Activated effector memory CD4-positive, alpha-beta T cell treated with Interleukin-2 at 50 U/mL for 16 hours (primary cell): ENCODE measurements at places on chromosomes 5 and 9.

DNA sequence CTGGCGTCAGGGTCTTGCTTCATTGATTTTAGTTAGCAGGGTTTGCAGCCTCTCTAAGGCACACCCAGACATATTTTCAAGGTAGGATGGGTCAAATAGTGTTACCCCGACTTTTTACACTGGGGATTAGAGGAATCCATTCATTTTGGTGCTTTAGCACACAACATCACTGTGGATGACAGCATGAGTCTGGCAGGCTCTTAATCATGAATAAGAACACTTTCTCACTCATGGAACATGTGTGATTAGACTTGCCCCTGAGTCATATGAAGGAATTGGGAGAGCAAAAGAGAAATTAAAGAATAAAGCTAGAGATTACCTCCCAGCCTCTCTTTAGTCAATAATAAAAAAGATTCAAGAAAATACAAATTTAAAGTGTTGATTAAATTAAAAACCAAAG, 175.6 kb downstream of the SEMA5A start:
- DNase-seq: no peak

- DNase-seq: no peak
Observed at GRCh38 chr9:87406543-87407166, 91.0 kb upstream of the DAPK1 start.

DNA sequence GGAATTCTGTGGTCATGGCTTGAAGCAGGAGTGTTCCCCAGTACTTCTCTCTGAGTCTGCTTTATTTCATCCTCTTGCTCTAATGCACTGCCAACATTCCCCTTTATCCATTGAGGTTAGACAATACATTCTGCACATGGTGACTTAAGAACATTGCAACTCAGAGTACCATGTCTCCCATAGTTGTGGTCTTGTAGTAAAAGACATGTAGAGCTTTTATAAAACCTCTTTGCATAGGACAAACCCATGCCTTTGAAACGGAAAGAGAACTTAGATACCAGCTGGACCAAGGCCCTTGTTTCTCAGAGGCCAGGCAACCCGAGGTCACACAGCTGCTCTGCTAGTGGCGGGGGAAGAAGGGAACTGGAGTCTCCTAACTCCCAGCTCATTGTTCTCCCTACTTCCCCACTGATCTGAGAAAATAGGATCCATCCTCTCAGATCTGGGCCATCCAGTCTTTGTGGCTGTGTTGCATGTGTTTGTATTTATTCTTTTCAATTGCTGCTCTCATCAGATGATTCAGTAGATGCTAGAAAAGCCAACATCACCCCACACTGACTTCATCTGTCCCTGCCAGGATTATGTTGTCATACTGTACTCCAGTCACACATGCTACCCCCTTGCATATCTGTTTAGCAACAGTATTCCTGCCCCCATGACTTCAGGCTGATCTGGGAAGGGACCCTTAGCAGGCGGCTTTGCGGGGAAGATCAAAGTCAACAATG, 236.9 kb downstream of the SAXO1 start:
- DNase-seq: no peak

GRCh38 chr5:36662291-36662851, 56.0 kb downstream of the SLC1A3 start:
- no peak for DNase-seq

- no peak for DNase-seq
Observed at GRCh38 chr5:108769352-108769751, 21.7 kb downstream of the FER start.
